ENCODE measurements at places on chromosomes 4 and X.

DNA sequence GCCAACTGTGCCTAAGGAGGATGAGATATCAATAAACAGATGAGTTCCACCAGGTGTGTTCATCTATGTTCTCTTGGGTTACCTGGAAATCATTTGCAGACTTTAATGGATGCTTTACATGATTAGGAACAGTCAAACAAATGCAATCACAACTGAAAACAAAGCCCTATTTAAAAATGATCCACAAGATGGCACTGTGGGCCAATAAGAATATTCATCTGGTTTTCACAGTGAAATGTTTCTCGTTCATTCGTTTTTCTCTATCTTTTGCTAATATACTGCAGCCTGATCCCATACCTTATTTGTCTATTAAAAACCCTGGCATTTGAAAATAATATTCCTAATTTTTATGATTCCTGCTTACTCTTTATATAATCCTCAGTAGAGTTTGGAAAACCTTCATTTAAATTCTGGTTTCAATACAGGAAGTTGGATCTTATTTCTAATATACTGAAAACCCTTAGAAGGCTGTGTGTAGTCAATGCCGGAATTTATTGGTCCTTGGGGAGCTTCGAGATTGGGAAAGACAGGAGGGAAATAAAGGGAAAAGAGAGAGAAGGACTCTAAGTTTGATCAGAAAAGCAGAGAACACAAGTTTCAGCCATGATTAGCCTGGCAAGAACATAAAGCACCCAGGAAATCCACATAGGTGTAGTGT lies 63.8 kb upstream of the TAPT1 start:
- no peak for DNase-seq

- no peak for DNase-seq
Measured at GRCh38 chrX:15512401-15512965, 11.9 kb downstream of the BMX start.

- no peak for DNase-seq
Measured at GRCh38 chr4:107243141-107243781, 207.1 kb upstream of the DKK2 start.

DNA sequence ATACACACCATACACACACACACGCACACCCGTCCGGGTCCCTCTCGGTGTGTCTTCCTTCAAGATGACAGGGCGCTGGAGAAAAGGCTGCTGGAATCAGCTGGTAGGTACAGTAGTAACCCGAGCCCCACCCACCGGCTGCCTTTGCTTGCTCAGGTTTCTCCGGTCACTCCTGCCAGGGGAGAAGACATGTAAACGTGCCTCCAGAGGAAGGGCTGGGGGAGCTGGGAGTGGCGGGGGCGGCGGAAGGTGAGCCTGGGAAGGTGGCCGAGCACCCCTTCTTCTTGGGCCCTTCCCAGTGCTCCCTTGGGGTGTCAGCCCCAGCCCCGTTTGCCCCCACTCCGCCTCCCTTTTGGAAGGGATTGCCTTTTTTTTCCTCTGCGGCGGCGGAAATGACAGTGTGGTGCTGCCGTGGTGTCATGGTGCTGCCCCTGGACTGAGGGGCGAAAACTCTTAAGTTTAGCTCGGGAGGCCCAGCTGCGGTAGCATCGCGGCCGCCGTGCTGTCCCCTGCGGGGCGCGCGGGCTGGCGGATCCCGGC lies at the start of gene MID2:
TSS of gene MID2 (plus strand) at position 169 of the 540 bp plus-strand sequence. CDS start 561 bp downstream, outside the sequence.
- peak; percentile 5 for DNase-seq

- DNase-seq, result no peak
Measured at GRCh38 chrX:34839451-34839850, 103.1 kb upstream of the FAM47B start.

DNA sequence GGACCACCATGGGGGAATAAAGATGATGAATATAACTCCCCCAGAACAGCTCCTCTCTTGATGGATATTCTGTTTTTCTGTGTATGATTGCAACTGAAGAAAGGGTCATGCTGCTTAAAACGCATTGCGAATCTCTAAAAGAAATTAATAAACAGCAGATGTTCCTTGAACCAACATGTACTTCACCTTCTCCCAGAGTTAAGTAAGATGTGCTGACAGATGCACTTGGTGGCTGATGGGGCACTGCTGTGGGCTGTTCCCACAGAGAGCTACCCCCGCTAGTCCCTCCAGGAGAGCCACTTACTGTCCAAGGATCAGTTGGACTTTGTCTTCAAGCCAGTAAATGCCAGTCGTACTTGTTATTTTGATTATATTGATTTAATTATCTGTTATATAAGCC lies 26.3 kb upstream of the C4orf54 start:
- DNase-seq, result no peak

DNA sequence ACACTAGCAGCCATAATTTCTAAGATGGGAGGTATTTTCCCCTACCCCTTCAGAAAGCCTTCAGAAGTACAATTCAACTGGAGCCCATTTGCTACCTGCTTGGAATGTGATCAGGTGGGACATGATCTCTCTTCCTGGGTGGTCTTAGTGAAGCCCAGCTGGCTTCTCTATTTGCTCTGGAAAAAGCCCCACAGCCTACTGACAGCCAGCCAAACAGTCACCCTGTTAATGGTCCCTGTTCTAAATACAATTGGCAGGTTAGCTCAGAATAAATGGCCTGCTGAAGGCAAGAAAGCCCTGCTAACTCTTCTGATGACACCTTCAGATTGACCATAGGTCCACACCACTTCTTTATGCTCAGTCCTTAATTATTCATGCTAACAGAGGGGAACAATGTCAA lies 39.9 kb downstream of the HS6ST2 start:
- DNase-seq, result no peak

DNA sequence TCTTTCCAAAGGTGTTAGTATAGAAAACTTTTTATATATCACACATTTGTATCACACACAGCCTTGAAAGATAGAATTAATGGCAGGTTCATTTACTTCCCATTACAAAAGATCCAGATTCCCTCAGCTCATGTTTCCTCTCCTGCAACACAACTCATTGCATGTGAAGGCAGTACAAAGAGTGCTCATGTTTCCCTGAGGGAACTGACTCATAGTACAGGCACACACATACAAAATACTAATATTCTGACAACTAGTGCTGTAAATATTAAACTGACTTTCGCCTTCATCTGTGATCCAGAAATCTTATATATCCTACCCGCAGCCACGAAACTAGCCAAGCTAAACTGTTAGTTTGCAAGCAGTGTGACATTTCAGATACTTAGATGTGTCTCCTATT lies 819.8 kb upstream of the PCDH7 start:
- no peak for DNase-seq

DNA sequence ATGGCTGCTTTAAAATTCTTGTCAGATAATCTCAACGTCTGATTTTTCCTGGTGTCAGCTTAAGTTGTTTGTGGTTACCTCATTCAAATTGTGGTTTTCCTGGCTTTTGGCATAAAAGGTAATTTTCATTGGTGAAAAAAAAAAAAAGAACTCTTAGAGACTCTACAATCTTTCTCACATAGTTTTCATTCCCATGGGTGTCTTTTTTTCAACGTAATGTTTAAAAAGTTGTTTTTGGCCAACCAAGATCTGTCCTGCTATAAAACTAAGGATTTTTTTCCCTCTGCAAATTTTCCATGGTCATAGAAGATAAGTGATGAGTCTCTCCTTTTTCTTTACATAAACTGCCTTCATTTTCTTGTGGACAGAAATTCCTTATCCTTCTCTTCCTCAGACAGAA lies 28.9 kb upstream of the RPS6KA6 start:
- DNase-seq, result no peak

- no peak for DNase-seq
Measured at GRCh38 chrX:42933187-42933586, 155.2 kb upstream of the PPP1R2C start.

DNA sequence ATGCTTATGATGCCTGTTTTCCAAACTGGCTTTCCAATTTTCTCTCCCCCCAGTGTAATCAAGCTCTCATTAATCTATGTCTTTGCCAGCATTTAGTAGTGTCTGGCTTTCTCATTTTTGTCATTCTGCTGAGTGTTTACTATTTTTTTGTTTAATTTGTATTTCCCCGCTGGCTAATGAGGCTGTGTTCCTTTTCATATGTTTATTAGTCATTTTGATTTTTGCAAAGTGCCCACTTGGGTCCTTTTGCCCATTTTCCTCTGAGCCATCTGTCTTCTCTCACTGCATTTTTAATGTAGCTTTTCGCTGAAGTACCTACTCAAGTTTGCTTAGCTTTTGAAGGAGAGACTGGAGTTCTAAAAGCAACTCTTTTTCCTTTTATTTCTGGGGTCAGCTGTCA lies 14.7 kb downstream of the DCK start:
- no peak for DNase-seq

- DNase-seq, result no peak
Measured at GRCh38 chrX:3771766-3772165, 58.3 kb upstream of the PRKX start.

DNA sequence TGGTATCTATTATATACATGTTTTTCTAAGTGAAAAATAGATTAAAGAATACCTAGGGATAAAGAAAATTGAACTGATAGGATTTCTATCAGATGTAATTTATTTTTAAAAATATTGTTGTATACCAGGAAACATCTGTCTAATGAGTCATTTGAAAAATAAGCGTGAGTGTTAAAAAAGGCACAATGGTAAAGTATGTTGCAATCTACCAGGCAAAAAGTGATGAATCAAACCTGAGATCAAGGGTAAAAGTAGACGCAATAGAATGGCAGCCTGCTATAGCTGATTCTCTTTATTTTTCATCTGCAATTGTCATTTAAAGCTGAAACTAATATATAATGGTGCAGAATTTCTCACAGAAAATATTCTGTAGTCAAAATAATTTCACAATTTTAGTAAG lies 1119.6 kb downstream of the PCDH18 start:
- no peak for DNase-seq

- no peak for DNase-seq
Measured at GRCh38 chr4:86452422-86452891, 92.6 kb upstream of the MAPK10 start.

DNA sequence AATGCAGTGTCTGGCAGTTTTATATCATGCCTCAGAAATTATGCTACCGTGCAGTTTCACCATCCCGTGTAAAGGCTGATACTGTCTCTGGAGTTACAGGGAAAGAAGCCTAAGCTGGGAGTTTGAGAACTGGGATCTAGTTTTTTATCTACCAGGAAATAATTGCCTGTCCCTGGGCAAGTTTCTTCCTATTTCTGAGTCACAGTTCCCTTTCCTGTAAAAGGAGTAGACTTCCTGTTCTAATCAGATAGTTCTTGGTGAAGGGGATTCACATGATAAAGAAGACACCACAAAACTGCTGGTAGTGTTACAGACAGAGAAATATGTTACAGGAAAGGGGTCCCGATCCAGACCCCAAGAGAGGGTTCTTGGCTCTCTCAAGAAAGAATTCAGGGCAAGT lies 17.1 kb downstream of the HERC3 start:
- no peak for DNase-seq

DNA sequence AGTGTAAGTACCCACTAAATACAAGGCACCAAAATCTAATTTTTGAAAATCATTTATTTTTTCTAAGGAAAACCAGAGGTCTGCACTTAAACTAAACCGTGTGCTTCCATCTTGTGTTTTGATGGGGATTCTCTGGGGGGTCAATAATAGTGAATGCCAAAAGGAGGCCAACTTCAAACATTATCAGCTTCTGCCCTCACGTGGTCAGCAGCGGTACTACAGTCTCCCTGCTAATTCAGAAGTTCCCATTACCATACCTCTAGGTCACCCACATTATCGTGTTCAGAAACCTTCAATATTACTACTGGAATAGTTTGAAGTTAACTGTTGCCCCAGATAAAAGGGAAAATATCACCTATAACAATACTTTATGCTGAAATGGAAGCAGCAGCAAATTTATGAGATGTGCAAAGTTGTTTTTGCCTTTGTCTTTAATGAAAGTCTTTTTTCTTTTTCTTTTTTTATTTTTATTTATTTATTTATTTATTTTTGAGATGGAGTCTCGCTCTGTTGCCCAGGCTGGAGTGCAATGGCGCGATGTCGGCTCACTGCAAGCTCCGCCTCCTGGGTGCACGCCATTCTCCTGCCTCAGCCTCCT lies 17.3 kb downstream of the CTPS2 start:
- peak; percentile 45 for DNase-seq

DNA sequence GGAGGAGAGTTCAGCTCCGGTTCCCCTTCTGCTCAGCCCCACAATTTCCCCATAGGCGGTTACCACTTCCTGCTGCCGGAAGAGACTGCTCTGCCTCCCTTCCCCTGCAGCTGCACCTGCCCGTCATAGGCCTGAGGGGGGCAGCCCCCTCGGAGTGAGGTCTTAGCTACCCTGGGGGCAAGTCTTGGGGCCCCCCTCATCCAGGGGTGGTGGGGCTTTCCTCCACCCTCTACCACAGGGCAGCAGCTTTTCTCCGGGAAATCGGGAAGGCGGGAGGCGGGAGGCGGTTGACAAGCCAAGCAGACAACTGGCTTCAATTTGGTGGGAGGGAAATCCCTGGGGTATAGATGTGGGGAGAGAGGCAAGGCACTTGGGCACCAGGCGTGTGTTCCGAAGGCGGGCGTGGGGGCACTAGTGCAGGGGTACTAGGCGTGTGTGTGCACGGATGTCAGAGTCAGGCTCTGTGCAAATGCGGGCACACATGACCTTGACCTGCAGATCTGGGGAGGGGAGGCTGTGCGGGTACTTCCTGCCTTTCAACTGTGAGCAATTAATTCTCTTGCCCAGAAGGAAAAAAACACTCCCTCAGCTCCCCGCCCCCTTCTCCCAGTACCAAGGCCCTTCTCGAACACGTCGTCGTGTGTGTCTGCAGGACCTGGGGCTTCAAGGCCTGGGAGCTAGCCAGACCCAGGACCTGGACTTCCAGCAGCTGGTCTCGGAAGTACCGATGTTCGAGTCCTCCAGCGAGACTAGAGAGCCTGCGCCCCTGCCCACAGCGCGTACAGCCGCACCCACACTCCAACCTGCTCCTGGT lies 1.0 kb upstream of the ARHGAP4 start:
- DNase-seq, result peak; percentile 52

DNA sequence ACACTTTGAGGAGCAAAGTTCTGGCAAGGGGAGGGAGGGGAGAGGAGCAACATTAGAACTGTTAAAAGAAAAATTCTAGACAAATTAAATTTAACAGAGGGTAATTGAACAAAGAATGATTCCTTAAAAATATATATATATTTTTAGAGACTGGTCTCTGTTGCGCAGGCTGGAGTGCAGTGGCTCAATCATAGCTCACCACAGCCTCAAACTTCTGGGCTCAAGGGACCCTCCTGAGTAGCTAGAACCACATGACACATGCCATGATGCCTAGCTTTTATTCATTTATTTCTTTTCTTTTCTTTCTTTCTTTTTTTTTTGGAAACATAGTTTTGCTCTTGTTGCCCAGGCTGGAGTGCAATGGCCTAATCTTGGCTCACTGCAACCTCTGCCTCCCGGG lies 19.1 kb upstream of the SPINK2 start:
- DNase-seq, result no peak

Data from activated CD4-positive, alpha-beta T cell treated with anti-CD3 and anti-CD28 coated beads for 24 hours (primary cell).